ENCODE measurements at places on chromosomes 1 and 21.

GRCh38 chr21:39867198-39867650, at the start of gene PCP4:
TSS of gene PCP4 (plus strand) at chr21:39867438. CDS start at chr21:39867502, 64 bp downstream.
- peak; percentile 3 for DNase-seq

DNA sequence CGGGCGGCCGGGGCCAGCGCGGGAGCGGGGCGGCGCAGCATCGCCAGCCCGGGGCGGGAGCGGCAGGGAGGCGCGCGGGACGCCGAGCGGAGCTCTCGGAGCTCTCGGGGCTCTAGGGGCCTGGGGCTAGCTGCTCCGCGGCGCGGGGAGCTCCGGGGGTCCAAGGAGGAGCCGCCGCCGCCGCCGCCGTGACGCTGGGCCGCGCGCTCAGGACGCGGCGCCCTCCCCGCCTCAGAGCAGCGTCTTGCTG, 147 bp downstream of the CLSTN1 start:
- no peak for DNase-seq

GRCh38 chr1:85935234-85935633, 221.3 kb downstream of the COL24A1 start:
- DNase-seq: no peak

GRCh38 chr1:214467078-214467585, 84.3 kb downstream of the PTPN14 start:
- no peak for DNase-seq

GRCh38 chr1:232503497-232503896, 126.4 kb downstream of the SIPA1L2 start:
- no peak for DNase-seq

DNA sequence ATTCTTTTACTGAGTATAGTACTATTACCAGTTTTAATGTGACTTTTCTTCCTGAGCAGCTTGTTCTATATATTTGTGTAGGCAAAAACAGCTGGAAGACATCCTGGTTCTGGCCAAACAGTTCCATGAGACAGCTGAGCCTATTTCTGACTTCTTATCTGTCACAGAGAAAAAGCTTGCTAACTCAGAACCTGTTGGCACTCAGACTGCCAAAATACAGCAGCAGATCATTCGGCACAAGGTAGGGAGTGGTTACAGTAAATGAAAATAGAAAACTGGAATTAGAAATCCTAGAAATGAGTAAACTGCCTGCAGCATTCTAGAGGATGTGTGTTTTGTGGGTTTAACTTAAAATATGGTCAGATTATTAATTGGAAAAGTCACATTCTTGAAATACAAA, 64.1 kb upstream of the BMP8A start:
- no peak for DNase-seq

DNA sequence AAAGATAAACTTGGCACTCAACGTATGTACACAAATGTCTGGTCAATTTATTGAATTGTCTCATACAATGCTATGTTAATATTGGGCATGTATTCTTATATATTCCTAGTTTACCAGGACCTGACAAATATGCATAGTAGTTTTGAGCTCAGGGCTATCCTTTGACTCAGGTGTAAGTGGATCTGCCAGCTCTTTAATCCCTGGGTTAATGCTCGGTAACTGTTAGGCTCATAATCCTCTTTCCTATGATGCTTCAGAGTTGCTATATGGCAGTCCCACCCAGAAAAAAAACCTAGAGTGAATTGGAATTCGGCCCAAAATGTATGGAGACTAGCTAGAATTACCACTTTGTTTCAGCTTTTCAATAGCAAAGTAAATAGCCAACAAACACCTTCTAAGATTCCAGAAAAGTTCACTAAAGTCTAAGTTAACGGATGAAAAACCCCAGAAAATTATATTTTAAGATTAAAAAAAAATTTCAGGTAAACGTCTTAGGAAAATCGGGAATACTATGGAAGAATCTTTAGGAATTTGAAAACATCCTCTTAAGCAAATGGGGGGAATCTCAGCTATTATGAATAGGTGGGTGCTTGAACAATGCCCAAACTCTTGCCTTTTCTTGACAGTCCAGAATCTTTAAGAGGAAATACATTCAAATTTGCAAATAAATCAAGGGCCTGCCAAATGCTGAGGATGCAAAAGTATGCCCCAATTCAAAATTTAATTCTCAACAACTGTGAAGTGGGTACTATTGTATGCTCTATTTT, 10.9 kb downstream of the H3-3A start:
- no peak for DNase-seq
